ENCODE measurements at places on chromosomes 16 and 17. TPM values are rescaled to one million over a fixed set of nuclear protein-coding genes. Genes with fewer than 3 reads are reported as not detected.

DNA sequence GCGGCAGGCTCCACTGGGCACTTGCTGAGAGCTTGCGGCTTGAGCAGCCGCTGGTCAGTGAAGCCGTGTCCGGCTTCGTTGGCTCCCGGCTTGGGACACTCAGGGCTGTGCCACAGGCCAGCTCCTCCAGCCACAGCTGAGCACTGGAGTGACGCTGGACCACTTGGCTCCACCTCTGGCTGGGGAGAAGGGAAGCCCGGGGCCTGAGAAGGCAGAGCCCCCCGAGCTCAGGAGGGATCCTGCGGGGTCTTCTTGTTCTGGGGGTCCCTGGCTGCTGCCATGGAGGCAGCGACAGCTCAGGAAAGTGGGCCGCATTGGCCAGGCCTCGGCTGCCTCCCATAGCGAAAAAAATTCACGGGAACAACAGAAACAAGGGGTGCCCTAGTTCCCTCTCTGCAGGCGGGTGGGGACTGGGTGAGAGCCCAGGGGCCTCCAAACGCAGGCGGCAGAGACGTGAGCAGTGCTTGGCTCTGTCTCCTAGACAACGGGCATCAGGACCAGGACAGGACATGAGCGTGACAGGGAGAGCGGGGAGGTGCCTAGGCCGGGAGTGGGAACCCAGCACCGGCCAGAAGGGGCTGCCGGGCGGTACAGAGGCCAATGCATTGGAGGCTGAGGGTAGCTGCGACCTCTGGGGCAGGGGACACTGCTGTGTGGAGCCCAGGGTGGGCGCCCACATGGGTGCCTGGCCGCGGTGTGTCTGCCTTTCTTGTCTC, 37.7 kb downstream of the SLC7A5 start:
- no peak for DNase-seq

DNA sequence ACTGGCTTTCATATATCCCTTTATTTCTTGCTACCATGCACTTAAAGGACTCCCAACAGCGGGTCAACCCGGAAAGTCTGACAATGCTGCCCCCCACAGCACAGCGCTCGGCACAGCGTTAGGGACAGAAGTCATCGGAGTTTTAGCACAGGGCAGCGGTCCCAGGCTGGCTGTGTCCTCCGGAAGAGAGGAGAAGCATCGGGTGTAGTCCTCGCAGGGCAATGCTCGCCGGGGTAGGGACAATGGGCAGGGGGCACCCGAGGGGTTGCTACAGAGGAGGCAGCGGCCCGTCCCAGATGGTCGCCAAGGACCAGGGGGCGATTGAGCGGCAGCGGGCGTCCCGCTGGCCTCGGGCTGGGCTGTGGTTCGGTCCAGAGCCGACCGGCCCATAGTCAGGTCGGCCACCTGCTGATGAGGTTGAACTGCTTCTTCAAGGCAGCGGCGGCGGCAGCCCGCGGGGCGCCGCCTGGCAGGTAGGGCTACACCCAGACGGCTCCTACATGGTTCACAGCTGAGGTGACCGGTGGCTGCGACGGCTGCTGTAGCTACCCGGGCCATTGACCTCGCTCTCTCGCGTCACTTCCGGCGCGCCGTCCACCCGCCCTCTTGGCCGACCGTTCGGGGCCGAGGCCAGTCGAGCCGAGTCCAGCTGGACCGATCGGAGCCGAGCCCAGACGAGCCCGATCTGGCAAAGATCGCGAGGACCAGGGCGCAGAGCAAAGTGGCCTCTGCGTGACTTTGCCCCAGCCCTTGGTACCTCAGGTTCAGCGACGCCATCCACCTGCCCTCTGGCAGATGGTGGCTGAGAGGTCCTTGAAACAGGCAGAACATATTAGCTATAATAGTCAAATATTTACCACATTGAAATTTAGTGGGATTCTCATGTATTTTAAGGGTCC, 4.7 kb upstream of the LCMT1 start:
- DNase-seq, result peak; percentile 98

GRCh38 chr17:60887614-60888028, 210.0 kb downstream of the BCAS3 start:
- no peak for DNase-seq

- DNase-seq, result no peak
These were observed 209.2 kb downstream of the RPTOR start for GRCh38 chr17:80753685-80754345.

DNA sequence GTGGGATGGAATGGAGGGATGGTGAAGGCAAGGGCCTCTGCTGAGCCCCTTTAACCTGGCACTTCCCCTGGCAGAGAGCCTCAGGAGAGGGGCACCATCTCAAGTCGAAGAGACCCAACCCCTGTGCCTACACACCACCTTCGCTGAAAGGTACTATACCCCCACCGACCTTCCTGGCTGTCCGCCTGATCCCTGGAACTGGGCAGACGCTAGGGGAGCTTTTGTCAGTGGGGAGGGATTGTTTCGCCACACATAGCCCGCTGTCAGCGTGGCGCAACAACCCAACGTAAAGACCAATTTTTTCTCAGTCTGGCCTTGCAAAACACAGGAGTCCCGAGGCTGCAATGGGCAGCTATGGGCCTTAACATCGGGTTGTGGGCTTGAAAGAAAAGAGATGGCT, 3.1 kb downstream of the PPP1R1B start:
- no peak for DNase-seq

DNA sequence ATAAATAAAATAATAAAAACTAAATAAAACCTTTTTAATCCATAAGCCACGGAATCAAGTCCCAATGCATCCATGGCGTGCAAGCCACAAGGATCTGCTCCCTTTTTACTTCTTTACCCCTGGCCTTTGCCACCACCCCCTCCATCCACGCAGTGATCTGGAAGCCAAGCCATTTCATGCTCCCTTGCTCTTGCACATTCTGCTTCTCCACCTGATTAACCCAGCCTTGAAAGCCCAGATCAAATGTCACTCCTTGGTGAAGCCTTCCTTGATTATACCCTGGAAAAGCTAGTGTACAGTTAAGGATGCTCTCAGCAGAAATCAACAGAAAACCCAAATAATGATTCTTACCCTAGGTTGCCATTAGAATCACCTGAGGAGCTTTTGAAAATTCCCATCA, 9.9 kb downstream of the LRRC3C start:
- DNase-seq, result no peak

DNA sequence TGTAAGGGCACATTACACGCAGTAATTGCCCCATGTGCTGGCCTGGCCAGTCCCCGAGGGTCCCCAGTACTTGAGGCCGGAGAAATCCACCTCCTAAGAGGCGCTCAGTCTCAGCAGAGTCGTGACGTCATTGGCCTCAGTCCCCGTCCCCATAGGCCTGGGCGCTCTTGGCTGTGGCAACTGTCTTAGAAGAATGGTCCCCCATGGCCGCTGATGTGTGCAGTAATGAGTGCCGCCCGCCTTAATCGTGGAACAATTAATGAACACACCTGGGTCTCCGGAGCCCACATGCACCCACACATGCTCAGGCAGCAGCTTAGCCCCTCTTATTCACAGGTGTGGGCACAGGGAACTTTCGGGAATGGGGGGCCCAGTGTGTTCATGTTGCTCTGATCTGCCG, 86.5 kb upstream of the PLCG2 start:
- DNase-seq, result no peak

DNA sequence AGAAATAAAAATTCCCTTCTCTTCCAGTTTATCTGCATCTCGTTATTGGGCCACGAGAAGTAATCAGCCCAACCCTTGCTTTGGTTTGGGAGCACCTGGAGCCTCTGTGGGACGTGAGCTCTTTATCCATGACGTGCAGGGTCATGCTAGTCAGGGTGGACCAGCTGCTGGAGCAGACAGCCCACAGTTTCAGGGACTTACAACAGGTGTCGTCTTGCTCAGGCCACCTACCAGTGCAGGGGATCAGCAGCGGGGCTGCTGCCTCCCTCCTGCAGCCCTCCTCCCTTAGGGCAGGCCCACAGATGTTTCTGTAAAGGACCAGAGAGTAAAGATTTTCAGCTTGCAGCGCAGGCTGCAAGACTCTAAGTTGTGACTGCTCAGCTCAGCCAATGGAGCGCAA, 16.9 kb downstream of the ADAD2 start:
- DNase-seq, result no peak

- DNase-seq, result no peak
These were observed 220.6 kb upstream of the ZFHX3 start for GRCh38 chr16:73268366-73268993.

- DNase-seq, result no peak
These were observed 239.2 kb downstream of the PRKCA start for GRCh38 chr17:66541461-66542128.

DNA sequence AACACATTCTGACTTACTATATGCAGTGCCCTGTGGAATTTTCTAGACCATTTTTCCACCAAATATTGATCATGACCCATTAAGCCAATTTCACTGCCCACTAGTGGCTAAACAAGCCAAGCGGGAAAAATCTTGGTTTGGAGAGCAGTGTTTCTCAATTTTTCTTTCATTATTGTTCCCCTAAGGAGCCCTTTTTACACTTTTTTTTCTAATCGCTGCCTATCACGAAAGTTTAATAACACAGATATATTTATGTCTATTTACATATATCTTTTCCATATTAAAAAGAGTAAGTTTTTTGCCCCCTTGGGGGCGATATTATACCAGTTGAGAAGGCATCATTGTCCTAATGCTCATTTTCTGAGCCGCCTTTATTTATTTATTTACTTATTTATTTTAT, 10.8 kb upstream of the TLCD3B start:
- no peak for DNase-seq

- no peak for DNase-seq
These were observed 27.7 kb downstream of the GPR142 start for GRCh38 chr17:74394977-74395376.

DNA sequence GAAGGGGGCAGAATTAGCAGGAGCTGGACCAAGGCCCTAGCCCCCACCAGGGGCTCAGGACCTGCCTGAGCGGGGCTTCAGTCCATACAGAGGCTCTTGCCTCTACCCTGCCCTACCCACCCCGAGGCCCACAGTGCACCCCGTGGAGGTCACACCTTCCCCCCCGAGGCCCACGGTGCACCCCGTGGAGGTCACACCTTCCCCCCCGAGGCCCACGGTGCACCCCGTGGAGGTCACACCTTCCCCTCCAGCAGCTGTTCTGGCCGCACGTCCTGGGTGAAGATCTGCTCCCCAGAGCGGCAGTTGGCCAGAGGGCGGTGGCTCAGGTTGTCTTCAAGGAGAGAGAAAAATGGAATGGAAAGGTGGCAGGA, 11.4 kb downstream of the CASKIN2 start:
- no peak for DNase-seq

DNA sequence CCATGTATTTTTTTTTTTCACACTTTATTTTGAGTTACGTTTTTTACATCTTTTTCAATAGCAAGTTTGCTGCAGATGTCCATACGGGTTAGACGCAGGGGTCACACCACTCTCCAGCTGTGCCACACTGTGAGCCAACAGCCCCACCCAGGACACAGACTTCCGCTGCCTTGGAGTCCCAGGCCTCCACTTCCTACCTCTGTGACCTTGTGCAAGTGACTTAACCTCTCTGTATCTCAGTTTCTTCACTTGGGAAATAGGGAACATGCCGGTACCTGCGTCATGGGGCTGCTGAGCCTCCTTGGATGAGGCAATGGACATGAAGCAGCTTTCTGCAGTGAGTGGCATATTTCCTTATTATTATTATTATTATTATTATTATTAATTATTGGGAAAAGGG, 3.3 kb upstream of the PITPNA start:
- DNase-seq, result no peak

- DNase-seq, result no peak
These were observed 62.7 kb upstream of the ADORA2B start for GRCh38 chr17:15882058-15882720.

DNA sequence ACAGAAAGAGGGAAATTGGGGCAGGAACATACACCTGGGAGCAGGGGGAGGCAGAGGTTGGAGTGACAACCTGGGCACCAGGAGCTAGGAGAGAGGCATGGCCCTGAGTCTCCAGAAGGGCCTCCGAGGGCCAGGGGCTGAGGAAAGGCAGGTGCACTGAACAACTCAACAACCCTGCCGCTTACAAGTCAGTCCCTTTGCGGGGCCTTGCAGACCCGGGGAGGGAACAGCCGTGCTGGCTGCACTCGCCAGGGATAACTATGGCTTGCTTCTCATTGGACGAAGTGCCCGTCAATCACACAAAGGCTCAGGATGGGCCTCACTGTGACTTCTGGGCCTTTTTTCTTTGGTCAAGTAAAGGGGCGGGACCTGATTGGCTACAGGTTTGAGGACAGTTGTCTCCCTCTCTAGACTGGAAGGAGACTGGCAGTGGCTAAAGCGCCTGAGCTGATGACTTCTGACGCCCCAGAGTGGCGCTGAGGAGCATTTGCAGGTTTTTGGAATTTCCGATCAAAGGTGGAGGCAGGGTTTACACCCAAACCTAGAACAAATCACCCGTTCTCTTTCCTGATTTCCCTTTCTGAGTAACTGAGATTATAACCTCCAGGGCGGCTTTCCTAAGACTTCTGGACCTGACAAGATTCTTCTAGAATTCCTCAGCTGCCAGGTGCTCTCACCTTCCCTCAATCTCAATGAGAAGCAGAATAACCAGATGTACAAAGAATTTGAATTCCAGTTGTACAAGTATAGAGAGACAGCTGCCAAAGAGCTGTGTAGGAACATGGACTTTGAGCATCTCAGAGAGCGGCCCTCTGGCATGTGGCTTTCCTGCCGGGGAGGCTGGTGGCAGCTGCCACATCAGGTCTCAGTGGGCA, 27.6 kb upstream of the ST6GALNAC2 start:
- DNase-seq, result no peak

- peak; percentile 86 for DNase-seq
These were observed 49.1 kb downstream of the TBC1D16 start for GRCh38 chr17:79986411-79987186.

DNA sequence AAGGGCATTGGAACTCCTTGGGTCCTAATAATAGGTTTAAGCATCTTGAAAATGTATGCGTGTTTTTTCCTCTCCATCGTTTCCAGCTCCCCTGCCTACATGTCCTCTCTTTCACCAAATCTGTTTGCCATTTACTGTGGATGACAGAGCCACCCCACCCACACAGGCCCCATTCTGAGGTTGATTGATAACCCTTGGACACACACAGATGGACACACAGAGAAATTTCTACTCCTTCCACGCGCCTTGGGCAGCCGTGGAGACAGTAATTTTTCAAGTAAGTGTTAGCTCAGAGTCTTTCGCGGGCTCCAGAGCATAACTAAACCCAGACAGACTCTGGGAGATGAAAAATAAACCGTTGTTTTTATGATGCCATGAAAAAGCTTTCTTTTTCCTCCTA, 103.3 kb upstream of the NLRP1 start:
- DNase-seq, result no peak

DNA sequence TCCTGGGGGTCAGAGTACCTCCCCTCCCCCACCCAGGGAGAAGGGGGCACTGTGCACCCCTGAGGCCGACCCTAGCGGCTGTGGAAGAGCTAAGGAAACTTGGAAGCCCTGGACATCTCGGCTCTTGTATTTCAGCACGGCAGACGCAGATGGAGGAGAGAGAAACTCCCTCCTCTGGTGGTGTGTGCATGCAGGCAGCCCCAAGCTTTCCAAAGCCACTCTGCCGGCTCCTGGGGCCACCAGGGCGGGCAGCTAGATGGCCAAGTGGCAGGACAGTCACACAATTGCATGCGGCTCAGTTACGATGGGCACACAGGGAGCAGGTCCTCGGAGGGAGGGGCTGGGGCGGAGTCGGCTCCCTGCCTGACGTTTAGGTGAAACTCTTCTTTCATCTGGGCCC, 195.5 kb downstream of the RBFOX3 start:
- no peak for DNase-seq

The KRT35 gene
- not detected for total RNA-seq

The DHRS7C gene
- total RNA-seq, result 0.62 TPM

The CPHXL2 gene
- total RNA-seq, result not detected

The SKAP1 gene
- total RNA-seq, result not detected

The DERL2 gene
- 71.8 TPM for total RNA-seq

The NTN1 gene
- total RNA-seq, result 4.0 TPM

The HID1 gene
- 4.7 TPM for total RNA-seq

The SLFN12 gene
- total RNA-seq, result 19.2 TPM

The PIK3R6 gene
- not detected for total RNA-seq

The KRTAP1-1 gene
- total RNA-seq, result not detected

The ANKS4B gene
- not detected for total RNA-seq

The MVD gene
- 40.0 TPM for total RNA-seq
